ELF-1 (cell line): ENCODE measurements at places on chromosomes 7 and 10.

- no peak for DNase-seq
Observed at GRCh38 chr10:70662362-70663220, 9.7 kb upstream of the ADAMTS14 start.

DNA sequence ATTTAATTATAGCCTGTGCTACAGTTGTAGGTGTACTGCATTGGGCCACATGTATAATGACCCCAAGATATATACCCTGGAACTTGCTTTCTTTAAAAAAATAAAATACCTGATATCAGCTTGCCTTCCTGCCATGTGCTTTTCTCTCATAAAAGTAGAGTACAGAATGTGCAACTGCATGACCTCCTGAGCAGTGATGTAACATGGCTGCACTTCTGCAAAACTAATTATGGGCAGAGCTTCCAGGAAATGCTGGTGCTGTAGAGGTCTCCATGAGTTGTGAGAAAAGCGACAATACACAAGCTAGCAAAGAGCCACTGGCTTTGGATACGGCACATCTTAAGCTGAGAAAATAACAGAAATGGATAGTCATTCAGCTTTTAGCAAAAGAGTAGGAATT lies 6.5 kb upstream of the ERLIN1 start:
- DNase-seq: no peak

DNA sequence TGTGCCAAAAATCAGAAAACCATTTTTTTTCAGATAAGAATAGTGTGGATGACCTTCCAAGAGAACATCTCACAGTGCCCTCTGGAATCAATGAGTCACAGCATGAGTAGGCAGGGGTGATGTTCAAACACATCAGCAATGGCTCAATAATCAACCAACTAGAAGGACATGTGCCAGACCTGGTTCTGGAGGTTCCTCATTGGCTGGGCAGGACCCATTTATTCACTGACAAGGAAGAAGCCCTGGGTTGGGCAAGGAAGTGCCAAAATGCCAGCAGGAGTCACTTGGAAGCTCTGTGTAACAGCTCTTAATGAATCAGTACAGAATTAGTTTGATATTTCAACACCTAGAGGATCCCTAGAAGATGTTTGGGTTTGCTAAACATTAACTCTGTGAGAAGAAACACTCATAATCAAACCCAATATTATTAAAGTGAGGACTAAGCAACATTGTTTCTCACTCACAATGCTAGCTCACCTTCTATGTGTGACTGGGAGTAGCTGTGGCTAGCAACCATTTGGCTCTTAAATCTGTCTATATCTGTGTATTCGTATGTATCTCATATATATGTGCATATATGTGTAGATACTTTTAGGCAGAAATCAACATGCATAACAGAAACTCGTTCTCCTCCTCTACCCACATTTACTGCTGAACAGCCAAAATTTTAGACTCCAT lies 72.3 kb upstream of the APBB1IP start:
- DNase-seq: no peak

DNA sequence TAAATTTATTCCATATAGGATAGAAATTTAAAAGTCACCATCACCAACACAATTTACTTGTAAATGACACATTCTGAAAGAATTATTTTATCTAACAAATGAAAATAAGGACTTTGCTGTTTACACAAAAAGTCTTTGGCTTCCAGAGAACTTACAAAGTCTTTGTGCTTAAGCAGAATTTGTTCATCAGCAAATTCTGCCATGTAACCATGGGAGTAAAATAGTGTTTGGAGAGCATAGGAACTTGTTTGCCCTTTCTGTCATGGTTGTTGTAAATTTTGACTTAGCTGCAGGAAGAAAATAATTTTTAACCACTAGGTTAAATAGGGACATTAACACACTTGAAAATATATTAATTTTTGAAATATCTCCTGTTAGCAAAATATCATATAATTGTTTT lies 15.2 kb downstream of the FGL2 start:
- no peak for DNase-seq

GRCh38 chr7:53657586-53657985 lies 622.2 kb downstream of the POM121L12 start:
- DNase-seq: no peak

DNA sequence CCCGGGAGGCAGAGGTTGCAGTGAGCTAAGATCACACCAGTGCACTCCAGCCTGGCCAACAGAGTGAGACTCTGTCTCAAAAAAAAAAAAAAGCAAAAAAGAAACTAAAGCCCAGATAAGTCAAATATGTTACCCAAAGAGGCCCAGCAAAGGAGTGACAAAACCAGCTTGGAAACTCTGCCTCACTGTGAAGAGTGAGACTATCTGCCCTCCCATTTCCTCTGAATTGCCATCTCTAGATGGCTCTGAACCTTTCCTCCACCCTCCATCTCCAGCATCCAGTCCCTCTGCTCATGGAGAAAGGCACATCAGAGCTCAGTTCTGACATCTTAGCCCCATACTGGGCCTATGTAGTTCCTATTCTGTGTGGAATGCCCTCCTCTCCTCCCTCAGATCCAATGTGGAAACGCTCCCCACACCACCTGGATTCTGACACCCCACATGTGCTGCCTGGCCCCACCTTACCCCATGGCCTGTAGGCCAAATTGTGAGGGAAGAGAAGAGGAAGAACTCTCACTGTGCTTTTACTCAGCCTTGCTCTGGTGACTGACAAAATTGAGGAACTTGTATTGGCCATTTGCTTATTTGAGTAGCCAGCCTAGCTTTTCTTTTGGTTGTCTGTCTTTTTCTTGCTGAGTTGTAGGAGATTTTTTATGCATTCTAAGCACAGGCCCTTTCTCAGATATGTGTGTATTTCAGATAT lies 18.0 kb upstream of the NUDCD3 start:
- DNase-seq: no peak

DNA sequence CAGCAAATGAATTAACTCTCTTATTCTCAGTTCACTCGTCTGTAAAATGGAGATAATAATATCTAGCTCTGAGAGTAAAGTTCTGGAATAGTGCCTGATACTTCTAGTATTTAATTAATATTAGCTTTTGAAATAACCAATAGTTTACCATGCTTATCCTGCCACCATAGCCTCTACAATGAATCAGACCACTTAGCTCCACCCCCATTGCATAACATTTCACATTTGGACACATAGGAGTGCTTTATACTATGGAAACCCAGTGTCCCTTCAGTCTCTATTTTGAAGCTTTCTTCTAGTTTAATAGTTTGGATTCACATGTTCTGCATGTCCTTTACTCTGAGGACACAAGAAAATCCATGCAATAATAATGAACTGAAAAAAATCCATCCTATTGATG lies 427.3 kb upstream of the C7orf33 start:
- DNase-seq: no peak

GRCh38 chr7:47905076-47905920 lies 43.0 kb downstream of the PKD1L1 start:
- DNase-seq: peak; percentile 66

DNA sequence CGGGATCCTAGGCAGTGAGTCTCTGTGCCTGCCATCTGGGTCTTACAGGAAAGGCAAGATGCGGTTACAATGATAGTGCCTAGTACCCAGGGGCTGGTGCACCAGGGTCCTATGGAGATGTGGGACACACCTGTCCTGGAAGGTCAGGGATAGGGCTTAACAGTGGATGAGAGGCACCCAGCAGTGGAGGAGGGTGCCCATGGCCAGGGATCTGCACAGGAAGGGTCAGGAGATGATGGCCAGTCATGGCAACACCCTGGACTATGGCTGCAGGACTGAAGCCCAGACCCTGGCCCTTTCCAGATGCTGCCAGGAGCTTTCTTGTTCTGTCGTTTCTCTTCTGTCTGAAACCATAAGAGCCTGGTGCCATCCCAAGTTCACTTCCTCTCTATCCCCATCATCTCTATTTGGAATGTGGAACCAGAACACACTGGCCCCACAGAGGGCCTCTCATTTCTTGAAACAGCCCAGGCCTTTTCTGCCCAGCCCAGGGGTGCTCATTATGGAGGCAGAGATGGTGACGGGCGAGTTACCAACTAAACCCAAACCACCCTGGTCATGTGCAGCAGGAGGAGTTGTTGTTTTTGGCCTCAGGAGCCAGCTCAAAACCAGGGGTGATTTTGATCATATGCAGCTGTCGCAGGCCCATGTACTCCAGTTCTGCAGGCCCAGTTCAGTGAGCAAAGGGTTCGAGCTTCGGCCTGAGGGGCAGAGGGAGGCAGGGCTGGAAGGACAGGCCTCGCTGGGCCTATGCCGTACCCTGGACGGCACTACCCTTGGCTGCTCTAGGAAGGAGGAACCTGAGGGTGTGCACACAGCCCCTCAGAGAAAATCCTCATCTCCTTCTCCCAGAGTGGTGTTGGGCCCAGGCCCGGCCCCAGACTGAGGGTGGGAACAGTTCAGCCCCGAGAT lies 52.6 kb upstream of the GDF10 start:
- DNase-seq: no peak

GRCh38 chr10:30063099-30063498 lies 3.7 kb upstream of the JCAD start:
- DNase-seq: no peak

DNA sequence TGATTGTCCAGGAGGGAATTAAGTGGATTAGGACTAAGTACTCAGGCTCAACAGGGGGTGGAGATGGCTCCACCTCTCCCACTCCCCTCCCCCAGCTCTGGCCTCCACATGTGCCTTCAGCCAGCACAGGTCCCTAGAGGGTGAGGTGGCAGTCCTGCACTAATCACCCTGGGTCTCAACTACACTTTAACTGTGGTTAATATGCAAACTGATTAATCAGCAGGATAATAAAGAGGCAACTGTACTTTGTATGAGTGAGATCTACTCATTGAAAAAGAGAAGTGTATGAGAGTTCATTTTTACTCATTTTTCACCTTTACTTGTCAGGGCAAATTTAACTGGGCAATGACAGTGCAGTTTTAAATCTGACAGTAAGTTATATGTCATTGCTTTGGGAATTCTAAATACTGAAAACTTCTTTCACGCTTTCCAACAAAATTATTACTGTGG lies 223.8 kb upstream of the CCDC6 start:
- peak; percentile 74 for DNase-seq

DNA sequence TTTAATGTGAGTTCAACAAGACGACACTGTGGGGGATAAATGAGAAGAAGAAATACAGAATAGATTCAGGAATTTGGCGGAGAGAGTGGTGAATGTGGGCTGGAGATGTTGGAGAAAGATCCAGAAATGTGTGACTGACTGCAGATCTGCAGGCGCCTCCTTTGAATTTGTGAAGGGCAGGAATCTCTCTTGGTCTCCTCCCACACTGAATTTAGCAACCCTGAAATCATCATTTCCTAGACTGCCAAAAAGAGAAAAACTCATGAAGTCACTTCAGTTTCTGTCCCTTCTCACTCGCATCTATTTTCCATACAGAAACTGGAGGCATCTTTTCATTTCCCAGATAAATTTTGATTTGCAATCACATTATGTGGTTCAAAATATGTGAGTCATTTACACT lies 128.7 kb downstream of the GNAI1 start:
- DNase-seq: no peak

DNA sequence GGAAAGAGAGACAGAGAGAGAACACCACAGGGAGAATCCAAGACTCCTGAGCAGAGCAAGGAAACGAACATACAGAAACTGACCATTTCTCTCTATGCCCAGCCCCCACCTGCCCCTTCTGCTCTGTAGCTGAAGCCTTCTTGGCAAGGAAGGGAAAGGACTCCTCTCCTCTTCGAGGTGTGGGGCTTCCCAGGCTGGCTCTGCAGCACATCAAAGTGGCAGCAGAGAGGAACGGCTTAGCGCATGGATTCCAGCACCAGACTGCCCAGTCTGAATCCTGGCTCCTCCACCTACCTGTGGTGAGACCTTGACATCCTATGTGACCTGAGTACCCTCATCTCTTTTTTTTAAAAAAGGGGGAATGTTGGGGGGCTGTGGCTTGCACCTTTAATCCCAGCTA lies 69.4 kb downstream of the SH3PXD2A start:
- DNase-seq: no peak

- peak; percentile 47 for DNase-seq
Observed at GRCh38 chr7:36763132-36763816, 39.0 kb upstream of the AOAH start.

- DNase-seq: no peak
Observed at GRCh38 chr10:95832216-95833041, 75.3 kb upstream of the CC2D2B start.

GRCh38 chr7:15236952-15237351 lies 324.9 kb downstream of the AGMO start:
- no peak for DNase-seq

GRCh38 chr10:132477398-132478340 lies 59.9 kb upstream of the INPP5A start:
- DNase-seq: no peak

- DNase-seq: no peak
Observed at GRCh38 chr7:35878351-35878750, 77.5 kb downstream of the SEPTIN7 start.

DNA sequence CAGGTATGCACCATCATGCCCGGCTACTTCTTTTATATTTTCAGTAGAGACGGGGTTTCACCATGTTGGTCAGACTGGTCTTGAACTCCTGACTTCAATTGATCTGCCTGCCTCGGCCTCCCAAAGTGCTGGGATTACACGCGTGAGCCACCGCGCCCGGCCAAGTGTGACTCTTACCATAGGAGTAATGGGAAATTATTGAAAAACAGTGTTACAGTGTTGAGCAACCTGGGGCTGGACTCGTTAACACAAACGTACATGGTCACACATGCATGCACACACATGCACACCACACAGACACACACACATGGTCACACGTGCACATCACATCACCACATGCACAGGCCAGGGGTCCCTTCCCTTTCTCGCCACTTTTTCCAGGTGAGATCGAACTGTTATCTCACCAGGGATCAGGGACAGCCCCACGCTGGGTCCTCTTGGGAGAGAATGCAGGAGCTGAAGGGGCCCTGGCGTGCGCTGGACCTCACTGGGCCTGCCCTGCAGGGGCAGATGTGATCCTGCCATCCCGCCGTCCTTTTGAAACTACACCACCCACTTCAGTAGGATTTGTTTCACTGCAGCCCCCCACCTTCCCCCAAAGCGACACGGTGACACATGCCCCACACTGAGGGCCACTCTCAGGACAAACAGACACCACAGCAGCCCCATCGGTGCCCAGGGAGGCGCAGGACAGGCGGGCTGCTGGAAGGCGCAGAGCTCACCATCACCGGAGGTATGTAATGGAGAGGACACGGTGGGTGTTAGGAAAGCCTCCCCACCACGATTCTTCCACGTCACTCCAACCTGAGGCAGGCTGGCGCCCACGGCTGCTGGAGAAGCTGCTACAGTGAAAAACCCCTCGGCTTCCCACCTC lies 10.2 kb downstream of the RADIL start:
- DNase-seq: no peak

DNA sequence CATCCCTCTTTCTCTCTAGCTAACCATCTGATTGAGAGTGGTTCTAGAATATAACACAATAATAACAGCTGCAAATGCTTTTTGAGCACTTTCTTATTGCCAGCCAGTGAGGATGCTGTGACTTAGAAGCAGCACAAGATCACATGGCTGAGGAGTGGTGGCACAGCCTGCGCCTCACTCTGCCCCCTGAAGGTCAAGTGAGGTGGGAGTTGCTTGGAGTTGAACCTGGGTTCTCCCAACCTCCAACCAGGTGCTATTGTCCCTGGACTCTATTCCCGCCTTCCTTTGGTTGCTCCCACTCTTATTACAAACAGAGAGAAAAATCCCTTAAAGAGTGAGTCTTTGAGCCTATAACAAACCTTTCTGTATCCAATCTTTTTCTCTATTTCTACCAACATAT lies 280.3 kb upstream of the PODXL start:
- no peak for DNase-seq

- DNase-seq: no peak
Observed at GRCh38 chr10:94315975-94316464, 46.7 kb downstream of the NOC3L start.

GRCh38 chr10:90935581-90936275 lies 14.8 kb upstream of the ANKRD1 start:
- peak; percentile 59 for DNase-seq
